Esophagus squamous epithelium (tissue), 5 donors: ENCODE measurements at places on chromosomes 16 and 17.

- DNase-seq: no peak
Measured at GRCh38 chr17:48429638-48430586, at the start of gene SKAP1. TSS of gene SKAP1 (minus strand) at chr17:48430214.

- no peak for DNase-seq
Measured at GRCh38 chr17:47870056-47870455, 19.1 kb upstream of the SP6 start.

- DNase-seq: no peak
Measured at GRCh38 chr17:17191961-17192381, 14.2 kb downstream of the PLD6 start.

GRCh38 chr17:76709077-76709950 lies 1.5 kb downstream of the MXRA7 start:
- DNase-seq: no peak

DNA sequence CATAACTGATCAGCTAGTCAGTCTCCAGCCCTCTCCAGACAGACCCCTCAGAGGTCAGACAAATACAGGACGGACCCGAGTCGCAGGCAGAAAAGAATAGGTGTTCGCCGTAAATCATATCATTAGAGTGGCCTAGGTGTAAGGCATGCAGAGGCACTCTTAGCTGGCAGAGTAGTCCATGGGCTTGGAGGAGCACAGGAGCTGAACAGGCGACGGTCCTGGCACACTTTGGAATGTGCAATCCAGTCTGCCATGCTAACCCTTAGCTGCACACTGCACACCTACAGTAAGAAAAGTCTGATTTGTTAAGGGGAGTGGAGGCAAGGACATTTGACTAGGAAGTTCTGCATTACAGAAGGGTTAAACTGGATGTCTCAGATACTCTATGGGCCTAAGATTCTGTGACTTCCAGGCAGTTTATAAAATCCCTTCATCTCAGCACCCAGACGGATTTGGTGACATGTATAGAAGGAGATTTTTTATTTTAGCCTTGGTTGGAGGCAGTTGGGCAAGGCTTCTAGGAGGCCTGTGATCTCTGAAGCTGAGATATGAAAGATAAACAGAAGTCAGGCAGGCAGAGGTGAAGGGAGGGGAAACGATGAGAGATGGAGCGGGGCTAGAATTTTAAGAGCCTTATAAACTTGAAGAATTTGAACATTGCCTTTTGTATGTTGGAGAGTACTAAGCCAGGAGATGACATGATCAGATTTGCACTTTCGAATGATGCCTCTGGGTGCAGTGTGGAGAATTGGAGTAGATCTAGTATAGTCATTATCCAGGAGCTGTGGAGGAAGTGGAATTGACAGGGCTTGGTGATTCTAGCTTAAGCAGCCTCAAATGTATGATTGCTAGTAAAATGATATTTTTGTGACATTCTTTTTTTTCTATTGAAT lies 34.6 kb upstream of the SLC5A11 start:
- no peak for DNase-seq

GRCh38 chr16:64586781-64587180 lies 535.1 kb downstream of the CDH11 start:
- no peak for DNase-seq

DNA sequence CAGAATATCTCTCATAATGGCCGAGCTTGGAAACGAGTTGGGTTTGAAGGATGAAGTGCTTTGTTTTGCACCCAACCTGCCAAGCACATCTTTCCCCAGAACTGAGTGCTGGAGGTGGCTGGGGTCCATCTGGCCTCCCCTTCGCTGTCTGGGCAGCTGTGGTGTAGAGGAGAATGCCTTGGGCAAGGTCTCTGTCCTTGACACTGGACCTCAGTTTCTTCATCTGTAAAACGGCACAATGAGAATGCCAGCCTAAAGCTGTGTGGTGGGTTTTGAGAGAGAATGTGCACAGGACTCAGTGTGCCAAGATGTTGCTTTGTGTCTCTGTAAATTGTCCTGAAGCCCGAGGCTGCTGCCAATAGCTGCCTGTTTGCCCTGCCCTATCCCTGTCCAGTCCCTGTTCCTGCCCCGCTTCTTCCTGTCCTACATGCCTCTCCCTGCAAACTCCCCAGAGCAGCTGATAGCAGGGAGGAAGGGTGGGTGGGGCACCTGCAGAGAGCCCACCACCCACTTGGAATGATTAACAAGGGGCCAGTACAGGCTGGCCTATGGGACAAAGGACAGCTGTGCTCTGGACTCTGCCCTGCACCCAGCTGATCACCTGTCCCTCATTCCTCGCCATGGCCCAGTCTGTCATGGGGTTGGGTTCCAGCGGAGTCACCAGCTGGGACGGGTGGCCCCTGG lies 15.3 kb downstream of the LASP1 start:
- no peak for DNase-seq

DNA sequence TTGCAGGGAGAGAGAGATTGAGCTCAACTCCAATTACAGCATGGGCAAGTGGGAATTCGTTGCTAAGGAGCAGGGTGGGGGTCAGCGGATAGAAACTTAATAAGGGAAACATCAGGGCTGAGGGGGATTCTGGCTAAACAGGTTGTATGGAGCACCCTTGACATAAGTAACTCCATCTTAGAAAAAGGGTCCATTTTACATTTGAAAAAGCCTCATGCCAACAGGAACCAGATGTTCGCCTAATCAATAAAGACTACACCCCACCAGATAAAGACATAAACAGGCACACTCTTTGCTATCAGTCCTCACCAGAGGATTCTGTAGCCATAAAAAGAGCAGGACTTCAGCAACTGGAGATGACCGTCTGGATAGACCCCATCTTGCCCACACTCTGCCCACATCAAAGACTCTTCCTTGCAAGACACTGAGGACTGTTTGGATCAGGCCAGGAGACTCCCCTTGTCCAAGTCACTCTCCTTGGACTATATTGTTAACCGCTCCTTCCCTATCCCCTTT lies 1.6 kb upstream of the LRRC75A start:
- no peak for DNase-seq

DNA sequence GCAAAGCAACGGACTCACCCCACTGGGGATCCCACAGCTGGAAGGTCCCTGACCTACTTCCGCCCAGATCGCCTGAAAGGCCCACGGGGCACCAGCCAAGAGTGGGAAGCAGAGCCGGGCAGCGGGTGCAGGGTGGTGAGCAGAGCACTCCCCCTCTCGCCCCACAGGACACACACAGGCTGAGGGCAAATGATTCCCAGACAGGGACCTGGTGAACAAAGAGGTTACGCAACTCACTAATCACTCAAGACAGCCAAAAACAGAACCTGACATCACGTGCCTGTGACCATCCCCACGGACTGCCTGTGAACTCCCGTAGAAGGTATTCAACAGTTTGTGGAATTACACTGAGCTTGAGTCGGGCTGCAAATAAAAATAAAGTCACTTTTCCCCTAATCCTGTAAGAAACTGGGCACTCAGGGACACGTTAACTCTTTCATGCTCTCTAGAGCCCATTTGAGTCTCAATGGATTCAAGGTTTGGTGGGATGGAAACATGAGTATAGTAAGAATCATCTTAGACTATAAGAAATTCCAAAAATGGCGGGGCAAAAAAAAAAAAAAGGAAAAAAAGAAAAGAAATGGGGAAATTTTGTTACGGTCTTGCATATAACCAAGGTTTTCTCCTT lies 396.1 kb downstream of the SOX9 start:
- no peak for DNase-seq

GRCh38 chr17:13518261-13519000 lies 83.3 kb downstream of the HS3ST3A1 start:
- no peak for DNase-seq

DNA sequence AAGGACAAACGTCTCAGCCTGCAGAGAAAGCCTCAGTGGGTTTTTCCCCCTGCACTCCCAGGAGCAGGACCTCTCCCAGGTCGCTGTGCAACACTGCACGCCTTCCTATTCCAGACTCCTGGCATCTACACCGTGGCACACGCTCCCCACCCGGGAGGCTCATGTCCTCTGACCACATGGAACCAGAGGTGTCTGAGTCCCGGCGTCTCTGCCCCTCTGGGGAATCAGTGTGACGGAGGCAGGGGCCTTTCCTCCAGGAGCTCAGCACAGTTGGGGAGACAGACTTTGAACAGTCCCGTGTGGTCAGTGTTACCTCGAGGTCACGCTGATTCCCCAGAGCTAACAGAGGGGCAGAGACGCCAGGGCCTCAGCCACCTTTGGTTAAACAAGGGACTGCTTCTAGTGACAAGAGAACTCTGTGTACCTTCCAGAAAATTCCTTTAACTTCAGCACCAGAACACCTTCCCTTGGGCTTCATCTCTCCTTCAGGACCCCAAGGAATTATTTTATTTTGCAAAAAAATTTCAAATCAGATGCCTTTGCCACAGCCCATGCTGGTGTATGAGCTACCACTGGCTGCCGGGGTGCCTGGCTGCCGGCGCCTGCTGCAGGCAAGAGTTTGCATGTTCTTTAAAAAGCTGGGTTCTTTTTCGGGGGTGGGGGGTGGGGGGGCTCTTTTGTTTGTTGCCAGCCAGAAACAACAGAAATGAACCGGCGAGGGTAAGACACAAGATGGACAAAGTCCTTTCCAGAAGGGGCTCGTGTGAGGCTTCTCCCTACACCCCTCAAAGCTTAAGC lies 6.6 kb downstream of the CANT1 start:
- no peak for DNase-seq

- DNase-seq: no peak
Measured at GRCh38 chr17:72378414-72379390, 257.9 kb downstream of the SOX9 start.

DNA sequence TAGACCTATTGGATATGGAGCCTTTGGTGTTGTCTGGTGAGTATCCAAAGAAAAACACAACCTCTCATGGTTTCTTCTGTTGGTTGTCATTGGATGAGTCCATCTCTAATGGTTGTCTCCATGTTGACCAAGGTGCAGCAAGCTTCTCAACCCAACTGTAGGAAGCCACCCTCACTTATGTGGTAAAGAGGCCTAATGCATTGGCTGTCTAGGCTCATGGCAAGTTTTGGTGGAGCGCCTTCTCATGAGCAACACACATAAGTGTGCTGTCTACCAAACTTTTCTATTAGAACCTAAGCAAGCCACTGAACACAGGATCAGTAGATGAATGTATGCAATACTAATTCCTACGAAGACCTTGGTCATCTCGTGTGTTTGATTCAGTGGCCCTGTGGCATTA lies 819 bp downstream of the NLK start:
- DNase-seq: no peak

DNA sequence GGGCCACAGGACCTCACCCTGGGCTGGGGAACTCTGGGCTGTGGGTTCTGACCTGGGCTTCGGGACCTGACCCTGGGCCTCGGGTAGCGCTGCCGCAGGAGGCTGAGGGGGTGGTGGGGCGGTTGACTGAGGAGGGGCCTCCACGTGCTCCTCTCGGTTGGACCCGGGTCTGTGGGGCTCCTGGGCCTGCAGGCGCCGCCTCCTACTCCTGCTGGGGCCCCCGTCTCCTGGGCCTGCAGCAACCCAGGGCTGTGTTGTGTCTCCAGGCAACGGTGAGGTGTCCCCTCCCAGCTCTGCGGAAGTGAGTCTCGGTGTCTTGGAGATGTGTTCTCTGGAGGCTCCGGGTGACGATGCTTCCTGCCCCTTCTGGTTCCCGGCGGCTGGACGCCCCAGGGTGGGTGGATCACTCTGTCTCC lies 41.5 kb upstream of the GNG13 start:
- DNase-seq: no peak

- no peak for DNase-seq
Measured at GRCh38 chr17:63358111-63358839, 87.8 kb downstream of the CYB561 start.

- DNase-seq: no peak
Measured at GRCh38 chr17:38325221-38325851, 18.4 kb downstream of the GPR179 start.

DNA sequence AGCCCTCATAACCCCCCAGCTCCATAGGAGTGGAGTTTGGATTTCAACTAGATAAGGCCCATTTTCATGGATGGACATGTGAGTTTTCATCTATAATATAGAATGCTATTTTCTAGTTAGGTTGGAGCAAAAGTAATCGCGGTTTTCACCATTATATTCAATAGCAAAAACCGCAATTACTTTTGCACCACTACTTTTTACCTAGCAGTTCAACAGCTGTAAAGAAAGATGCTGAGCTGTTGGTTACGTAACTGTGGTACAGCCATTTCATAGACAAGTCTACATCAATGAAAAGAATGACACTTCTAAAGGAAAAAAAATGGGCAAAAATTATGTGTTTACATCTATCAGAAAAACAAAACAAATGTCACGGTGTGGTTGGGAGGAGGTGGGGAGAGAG lies 507.7 kb downstream of the MAF start:
- DNase-seq: no peak

DNA sequence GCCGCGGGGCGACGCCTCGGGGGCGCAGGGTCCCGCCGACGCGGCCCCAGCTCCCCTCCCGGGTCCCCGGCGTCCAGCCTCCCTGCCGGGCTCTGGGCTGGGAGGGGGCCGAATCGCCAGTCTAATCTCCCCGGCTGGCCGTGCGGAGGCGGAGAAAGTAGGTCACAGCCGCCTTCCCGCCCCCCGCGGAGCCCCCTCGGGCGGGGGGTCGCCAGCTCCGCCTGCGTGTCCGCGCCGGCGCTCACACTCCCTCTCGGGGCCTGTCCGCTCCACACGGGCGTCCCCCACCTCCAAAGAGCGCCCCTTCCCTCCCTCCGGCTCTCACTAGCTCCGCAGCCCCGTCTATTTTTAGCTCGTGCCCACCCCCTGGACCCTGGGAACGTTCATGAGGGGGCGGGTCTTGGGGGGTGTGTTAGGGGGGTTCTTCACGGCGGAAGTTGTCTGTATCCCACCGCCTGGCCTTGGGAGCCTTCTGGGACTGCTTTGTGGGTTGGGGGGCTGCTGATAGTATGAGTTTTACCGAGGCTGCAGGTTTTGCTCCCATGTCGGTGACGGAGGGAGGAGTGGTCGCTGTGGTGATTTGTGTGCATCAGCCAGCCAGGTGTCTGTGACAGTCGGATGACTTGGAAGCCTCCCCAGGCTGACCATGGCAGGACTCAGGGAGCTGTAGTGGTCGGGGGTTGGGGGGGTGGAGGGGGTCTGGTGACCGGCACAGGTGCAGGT lies 1.1 kb downstream of the ATP1B2 start:
- DNase-seq: no peak

DNA sequence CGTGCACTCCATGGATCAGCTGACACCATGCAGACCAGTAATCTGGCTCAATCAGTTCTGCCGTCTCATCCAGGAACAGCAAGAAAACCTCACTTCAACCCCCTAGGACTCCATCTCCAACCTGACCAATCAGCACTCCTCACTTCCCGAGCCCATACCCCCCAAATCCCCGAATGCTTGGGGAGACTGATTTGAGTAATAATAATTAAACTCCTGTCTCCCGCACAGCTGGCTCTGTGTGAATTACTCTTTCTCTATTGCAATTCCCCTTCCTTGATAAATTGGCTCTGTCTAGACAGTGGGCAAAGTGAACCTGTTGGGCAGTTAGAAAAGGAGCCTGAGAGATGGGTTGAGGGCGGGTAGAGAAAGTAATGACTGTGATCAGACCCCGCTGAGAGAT lies 320.0 kb downstream of the HAPSTR1 start:
- DNase-seq: no peak
